ENCODE measurements at places on chromosomes 5 and 9. TPM values are rescaled to one million over a fixed set of nuclear protein-coding genes. Genes with fewer than 3 reads are reported as not detected.

MYOZ3 gene
- 3.2 TPM for total RNA-seq

UGT3A2 gene
- total RNA-seq = not detected

CERCAM gene
- total RNA-seq = 7.0 TPM

DNA sequence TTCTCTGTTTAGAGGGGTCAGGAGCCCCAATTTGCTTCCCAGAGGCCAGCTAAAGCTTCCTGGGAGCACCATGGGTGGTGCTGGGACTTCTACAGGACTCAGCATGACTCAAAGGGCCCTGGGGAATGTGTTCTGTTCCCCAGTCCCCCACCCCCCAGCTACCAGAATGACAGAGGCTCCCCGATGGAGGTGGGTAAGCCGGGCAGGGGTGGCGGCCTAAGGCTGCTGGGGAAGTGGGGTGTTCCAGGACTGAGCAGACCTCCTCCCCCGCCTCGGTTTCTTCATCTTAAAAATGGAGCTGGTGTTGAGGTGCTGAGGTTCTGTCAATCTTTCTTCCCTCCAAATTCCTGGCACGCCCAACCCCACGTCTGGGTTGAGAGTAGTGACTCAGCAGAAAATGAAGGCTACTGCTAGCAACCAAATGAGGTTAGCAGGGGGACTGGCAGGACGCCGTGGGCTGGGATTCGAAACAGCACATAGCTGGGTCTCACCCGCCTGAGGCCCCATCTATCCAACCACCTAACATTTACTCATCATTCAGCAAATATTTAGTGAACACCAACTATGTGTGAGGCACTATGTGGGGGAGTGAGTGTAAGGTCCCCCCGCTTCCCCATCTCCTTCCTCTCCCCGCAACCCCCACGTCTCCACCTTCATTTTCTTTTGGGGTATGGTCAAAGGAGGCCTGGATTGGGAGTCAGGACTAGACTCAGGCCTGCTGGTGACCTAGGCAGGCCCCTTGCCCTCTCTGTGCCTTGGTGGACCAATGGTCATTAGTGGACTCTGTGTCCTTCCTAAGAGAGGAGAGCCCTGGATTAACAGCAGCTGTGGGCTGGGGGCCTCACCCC is 50.2 kb downstream of the C9orf50 start:
- DNase-seq = peak; percentile 73

- no peak for DNase-seq
Observed at GRCh38 chr5:139140591-139141071, 57.5 kb downstream of the SIL1 start.

- no peak for DNase-seq
Observed at GRCh38 chr9:133221177-133221809, 12.2 kb upstream of the OBP2B start.

GRCh38 chr5:52894451-52894850 is 94.7 kb upstream of the ITGA2 start:
- no peak for DNase-seq

- DNase-seq = no peak
Observed at GRCh38 chr5:170805666-170806065, 22.1 kb downstream of the GABRP start.

GRCh38 chr5:169248996-169249395 is 51.9 kb downstream of the SLIT3 start:
- DNase-seq = no peak

GRCh38 chr9:6444128-6444527 is 31.1 kb downstream of the UHRF2 start:
- no peak for DNase-seq

Measured in left ventricle myocardium superior (tissue), 1 donor.